ENCODE measurements at places on chromosomes 1 and 21.

GRCh38 chr1:85279458-85280080, 3.1 kb upstream of the BCL10 start:
- peak; percentile 50 for DNase-seq

DNA sequence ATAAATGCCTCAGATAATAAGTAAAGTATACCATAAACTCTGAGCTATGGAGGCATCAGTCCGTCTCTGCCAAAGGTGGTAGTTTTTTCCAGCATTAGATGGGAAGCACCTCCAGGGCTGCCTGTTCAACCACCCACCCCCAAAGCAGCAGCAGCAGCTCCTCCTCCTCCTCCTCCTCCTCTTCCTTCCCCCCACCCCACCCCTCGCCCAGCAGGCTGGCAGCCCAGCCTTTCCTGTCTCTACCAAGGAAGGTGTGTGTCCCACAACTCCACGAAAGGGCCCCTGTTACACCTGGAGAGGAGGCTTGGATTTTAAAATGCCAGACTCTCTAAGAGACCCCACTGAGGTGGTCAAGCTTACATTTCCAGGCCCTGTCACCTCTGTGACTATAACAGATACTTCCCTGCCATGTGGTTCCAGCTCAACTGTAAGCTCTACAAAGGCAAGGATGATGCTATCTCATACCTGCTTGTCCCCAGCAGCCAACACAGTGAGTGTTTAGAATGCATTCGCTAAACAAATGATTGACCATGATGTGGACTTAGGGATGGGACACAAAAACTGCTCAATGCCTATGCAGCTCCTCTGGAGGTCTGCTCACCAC, 76.7 kb downstream of the GFI1 start:
- DNase-seq: no peak

GRCh38 chr1:202085682-202086373, 36.9 kb upstream of the GPR37L1 start:
- DNase-seq: no peak

GRCh38 chr1:169697755-169698154, 13.7 kb downstream of the SELL start:
- DNase-seq: no peak

GRCh38 chr1:105000793-105001192, 1251.1 kb downstream of the AMY1C start:
- no peak for DNase-seq

GRCh38 chr1:167488786-167489185, 29.5 kb downstream of the CD247 start:
- peak; percentile 84 for DNase-seq

- peak; percentile 87 for DNase-seq
Measured at GRCh38 chr1:92961131-92961895, at the start of gene DIPK1A. TSS of gene DIPK1A (minus strand) at chr1:92961462. CDS start at chr1:92961429, 33 bp downstream.

DNA sequence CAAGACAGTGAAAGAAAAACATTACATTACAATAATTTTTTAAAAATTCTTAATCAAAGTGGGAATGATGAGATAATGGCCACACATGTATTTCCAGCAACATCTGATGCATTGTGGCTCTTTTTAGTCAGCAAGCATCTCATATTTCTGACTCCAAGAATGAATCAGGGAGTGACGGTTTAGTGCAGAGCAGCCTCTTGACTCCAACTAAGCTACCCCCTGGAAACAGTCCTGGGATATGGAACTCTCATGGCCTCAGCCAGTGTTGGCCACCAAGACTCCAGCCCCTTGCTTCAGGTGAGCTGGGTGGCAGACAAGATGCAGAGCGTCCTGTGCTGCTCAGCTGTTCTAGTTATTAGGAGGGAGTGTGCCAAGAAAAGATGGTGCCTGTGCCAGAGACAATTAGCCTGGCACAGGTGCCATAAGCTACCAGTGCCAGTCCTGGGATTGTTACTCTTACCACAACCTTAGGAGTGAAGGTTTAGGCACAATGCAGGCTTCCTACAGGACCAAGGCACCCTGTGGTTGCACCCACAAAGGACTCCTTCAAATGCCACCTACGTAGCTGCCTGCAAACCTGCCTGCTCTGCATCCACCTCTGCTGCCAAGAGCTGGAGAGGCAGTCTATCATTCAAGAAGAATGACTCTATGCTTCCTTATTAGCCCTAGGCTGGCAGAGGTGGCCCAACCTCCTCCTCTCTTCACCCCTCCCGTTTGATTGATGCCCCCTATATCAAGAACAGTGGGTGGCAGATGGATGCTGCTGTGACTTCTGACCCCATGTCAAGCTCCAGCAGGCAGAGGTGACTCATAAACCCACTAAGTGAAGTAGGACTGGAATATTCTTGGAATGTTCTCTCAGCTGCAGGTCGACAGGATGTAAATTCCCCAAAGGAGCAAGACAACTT, 6.0 kb upstream of the SEC16B start:
- no peak for DNase-seq

DNA sequence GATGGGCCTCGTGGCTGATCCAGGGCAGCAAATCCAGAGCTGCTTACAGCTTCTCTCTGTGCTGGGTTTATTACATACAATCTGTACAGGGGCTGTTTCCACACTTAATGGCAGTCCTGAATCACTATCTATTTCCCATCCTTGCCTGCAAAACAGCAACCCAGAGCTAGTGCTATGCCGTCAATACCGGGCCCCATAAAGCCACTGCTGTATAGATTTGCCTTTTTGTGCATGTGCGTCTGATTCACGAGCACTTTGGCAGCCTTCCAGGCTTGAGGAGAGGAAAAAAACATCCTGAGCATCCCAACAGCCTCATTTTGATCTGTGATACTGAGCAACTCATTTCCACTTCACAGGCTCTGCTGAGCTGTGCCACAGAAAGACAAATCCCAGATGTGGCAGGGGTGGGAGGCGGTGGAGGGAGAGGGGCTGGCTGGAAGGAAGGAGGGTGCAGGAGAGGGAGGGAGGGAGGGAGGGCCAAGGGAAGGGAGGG, 65.2 kb upstream of the TARBP1 start:
- DNase-seq: peak; percentile 90

- DNase-seq: no peak
Measured at GRCh38 chr1:93744299-93744988, 62.8 kb upstream of the BCAR3 start.

DNA sequence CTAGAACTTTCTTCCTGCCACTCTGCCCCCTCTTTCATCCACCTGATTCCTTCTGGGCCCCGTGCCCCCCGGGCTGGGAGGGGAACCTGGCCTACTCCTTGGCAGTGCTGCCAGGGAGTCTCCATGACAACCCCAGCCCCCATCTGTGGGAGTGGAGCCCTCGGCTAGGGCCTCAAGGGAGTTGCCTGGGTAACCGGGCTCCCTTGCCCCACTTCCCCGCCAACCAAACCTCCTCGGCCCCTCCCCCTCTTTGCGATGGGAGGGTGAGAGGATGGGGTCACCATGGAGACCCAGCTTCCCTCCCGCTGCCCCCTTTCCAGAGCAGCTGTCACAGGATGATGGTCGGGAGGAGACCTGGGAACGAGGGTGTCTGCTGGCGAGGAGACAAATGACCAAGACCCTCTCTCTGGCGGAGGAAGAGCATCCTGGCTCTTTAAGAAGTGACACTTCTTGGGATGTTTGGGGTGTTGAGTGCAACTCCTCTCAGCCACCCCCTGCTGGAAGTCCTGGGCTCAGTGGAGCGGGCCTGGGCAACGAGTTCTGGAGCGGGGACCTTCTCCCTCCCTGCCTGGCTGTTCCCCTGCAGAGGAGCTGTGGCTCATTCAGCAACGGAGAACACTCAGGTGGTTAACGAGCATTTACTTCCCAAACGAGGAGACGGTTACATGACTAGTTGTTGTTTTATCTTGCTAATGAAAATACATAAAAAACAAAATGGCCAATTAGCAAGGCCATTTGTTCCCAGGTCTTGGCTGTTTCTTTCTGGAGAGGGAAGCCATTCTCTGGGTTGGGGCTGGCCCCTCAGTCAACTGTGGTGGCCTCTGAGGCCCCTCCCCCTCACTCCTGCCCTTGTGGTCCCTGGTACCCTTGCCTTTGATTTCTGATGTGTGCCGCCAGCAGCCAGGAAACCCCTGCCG, 82.8 kb downstream of the UBIAD1 start:
- DNase-seq: peak; percentile 96

DNA sequence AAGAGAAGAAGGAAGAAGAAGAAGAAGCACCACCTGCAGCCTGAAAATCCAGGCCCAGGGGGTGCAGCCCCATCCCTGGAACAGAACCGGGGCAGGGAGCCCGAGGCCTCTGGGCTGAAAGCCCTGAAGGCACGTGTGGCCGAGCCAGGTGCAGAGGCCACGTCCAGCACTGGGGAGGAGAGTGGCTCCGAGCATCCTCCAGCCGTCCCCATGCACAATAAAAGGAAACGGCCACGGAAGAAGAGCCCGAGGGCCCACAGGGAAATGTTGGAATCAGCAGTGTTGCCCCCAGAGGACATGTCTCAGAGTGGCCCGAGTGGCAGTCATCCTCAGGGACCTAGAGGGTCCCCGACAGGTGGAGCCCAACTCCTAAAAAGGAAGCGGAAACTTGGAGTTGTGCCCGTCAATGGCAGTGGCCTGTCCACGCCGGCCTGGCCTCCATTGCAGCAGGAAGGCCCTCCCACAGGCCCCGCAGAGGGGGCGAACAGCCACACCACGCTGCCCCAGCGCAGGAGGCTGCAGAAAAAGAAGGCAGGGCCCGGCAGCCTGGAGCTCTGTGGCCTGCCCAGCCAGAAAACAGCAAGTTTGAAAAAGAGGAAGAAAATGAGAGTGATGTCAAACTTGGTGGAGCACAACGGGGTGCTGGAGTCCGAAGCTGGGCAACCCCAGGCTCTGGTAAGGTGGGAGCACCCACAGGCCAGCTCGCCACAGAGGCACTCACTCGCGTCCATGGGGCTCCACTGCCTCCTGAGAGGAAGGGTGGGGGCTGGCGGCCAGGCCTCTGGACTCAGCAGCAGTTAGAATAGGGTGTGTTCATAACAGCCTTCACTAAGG, 28.4 kb downstream of the RRP1B start:
- no peak for DNase-seq

GRCh38 chr1:227317011-227317451, 1.3 kb downstream of the CDC42BPA start:
- peak; percentile 12 for DNase-seq

GRCh38 chr1:98468111-98468717, 193.3 kb upstream of the SNX7 start:
- peak; percentile 56 for DNase-seq

- no peak for DNase-seq
Measured at GRCh38 chr1:167681451-167682098, 40.2 kb upstream of the MPZL1 start.

- DNase-seq: no peak
Measured at GRCh38 chr1:228334954-228335353, 71.7 kb downstream of the TRIM11 start.

DNA sequence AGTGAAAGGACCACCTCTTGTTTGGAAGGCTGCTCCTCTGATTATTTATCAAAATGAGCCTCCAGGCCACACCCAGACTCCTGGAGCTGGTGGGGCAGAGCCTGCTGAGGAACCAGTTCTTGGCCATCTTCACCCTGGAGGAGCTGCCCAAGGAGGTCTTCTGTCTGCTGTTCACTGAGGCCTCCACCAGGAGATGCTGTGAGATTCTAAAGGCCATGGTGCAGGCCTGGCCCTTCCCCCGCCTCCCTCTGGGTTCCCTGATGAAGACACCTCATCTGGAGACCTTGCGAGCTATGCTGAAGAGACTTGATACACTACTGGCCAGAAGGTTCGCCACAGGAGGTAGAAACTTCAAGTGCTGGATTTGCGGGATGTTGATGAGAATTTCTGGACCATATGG, 61.7 kb upstream of the GJA8 start:
- no peak for DNase-seq

- no peak for DNase-seq
Measured at GRCh38 chr1:93888900-93889299, 9.9 kb upstream of the DNTTIP2 start.

GRCh38 chr1:119046429-119046784, 58.3 kb upstream of the TBX15 start:
- no peak for DNase-seq

DNA sequence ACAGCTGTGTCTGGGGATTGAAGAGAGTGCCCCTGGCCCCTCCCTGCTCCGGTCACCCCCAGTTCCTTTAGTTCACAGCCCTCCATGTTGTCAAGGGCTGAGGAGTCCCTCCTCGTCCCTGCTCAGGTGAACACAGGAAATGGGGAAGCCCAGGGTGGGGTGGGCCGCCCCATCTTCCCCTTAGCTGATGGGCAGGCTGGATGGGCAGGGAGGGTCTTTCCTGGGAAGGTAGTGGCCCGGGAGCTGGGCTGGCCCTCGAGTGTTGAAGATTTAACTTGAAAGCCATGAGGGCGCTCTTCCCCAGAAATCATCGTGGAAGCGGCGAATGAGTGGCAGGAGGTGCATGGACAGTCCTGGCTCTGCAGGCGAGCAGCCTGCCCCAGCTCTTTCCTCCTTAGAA, 18.3 kb upstream of the NPHP4 start:
- no peak for DNase-seq

- DNase-seq: no peak
Measured at GRCh38 chr21:45104560-45104959, 30.2 kb downstream of the ADARB1 start.

GRCh38 chr1:229579059-229579673, 20.7 kb upstream of the ABCB10 start:
- DNase-seq: peak; percentile 76

- DNase-seq: no peak
Measured at GRCh38 chr1:202687798-202688197, 22.5 kb downstream of the SYT2 start.

Measured in NCI-H1417 (cell line).